ENCODE measurements at places on chromosomes 2 and 18.

DNA sequence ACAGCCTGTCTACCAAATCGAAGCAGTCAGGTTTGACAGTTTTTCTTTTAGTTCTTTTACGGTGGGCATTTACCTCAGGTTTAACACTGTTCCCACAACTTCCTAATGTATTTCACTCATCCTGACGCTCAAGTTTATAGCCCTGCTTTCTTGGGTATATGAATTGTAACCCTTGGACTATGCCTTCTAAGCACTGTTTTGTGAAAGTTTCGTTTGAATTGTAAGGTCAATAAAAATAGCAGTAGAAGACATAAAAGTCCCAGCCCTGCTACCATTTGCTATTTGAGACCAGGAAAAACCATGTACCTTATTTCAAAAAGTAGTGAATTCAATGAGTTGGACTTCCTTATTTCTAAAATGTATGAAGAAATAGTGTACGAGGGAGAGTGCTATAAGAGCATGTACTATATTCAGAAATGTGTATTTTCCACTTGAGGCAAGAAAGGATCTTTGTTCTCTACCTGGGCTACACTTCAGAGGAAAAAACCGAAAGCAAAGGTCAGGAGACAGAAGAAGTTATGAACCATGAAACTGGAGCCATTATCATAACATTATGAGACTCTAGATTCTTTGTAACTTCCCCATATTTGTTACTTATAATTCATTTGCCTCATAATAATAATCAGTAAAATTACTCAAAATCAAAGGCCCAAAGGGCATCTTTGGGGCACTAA is 1.9 kb upstream of the ZC3H15 start:
- no peak for DNase-seq
- no peaks in the 10 kb centered on the region for H3K27me3 ChIP-seq
- H3K4me3 ChIP-seq: no peak overlapping the region
- peak overlapping the region; percentile 0 for H3K27ac ChIP-seq
- H3K4me1 ChIP-seq: peaks cover 28% of the 10 kb centered on the region

DNA sequence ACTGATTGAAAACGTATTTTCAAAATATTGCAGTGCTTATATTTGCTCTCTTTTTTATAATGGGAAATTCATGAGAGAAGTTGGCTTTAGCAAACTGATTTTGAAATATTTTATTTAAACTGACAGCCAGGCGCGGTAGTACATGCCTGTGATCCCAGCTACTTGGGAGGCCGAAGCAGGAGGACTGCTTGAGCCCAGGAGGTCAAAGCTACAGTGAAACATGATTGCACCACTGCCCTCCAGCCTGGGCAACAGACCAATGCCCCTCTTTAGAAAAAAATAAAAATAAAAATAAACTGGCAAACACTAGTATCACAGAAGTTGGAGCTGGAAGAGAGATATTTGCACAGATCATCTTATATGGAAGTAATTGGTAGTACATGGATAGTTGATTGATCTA is 20.7 kb downstream of the ZBTB7C start:
- no peak for DNase-seq
- no peak overlapping the region for H3K4me3 ChIP-seq
- H3K4me1 ChIP-seq: no peaks in the 10 kb centered on the region
- H3K36me3 ChIP-seq: no peaks in the 10 kb centered on the region
- peaks cover 39% of the 10 kb centered on the region for H3K27me3 ChIP-seq

- H3K4me3 ChIP-seq: no peak overlapping the region
- H3K27me3 ChIP-seq: no peaks in the 10 kb centered on the region
- no peak overlapping the region for H3K27ac ChIP-seq
- DNase-seq: no peak
- no peaks in the 10 kb centered on the region for H3K36me3 ChIP-seq
Measured at GRCh38 chr18:41128126-41128525, 826.9 kb upstream of the PIK3C3 start.

GRCh38 chr2:239204136-239204875 is 196.5 kb downstream of the HDAC4 start:
- H3K4me1 ChIP-seq: peaks cover 8% of the 10 kb centered on the region
- H3K36me3 ChIP-seq: no peaks in the 10 kb centered on the region
- H3K27me3 ChIP-seq: no peaks in the 10 kb centered on the region
- no peak for DNase-seq
- no peak overlapping the region for H3K27ac ChIP-seq

DNA sequence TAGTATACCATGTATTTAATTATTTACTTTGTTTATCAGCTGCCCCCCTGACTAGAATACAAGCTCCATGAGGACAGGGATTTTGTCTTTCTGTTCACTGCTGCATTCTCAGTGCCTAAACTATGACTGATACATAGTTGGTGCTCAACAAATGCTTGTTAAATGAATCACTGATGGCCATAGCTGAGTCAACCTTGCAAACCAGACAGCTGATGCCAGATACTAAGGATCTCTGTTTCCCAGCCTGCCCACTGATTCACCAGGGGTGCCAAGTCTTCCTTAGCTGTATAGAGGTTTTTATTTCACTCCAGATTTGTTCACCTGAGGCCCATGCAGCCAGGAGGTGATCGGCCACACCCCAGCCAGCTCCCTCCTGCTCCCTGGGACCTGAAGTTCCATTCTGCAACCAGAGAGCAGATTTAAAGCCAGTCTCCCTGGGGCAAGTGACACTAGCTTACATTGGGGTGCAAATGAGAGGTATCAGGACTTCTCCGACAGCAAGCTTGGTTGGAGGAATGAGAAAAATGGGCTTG is 92.2 kb downstream of the C1QL2 start:
- no peak overlapping the region for H3K4me3 ChIP-seq
- no peaks in the 10 kb centered on the region for H3K36me3 ChIP-seq
- H3K27me3 ChIP-seq: peaks cover 11% of the 10 kb centered on the region
- H3K4me1 ChIP-seq: peaks cover 17% of the 10 kb centered on the region
- DNase-seq: no peak
- H3K27ac ChIP-seq: no peak overlapping the region

DNA sequence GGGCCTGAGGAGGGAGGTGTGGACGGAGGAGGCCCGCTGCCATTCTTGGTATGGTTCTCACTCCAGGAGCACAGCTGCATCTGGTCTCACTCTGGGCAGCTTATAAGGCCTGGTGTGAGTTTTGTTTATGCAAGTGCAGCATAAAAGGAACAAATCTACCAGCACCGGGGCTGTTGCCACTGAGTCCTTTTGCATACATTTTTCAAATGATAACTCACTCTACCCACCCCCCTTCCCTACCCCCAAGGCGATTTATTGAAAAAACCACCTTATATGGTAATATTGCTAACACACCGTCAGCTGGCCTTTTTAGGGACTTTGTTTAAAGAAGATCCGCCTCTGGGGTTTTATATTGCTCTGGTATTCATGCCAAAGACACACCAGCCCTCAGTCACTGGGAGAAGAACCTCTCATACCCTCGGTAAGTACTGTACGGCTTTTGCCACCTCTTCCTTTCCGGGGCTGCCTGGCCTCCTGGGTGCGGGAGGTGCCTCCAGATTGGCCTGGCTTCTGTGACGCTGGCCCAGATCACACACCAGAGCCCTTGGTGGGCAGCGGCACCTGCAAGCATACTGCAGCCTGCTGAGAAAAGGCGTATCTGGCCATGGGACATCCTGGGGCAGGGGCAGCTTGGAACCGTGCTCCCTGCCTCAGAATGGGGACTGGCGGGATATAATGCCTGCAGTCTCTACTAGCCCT is at the start of gene ACTG2:
Gene ACTG2, plus strand, starts transcription at position 378 of the 699 bp plus-strand sequence. CDS start 8,304 bp downstream, outside the sequence.
- peaks cover 9% of the 10 kb centered on the region for H3K27me3 ChIP-seq
- H3K4me1 ChIP-seq: peaks cover 1% of the 10 kb centered on the region
- no peak within 1 kb of the TSS for H3K27ac ChIP-seq
- no peak within 1 kb of the TSS for H3K4me3 ChIP-seq
- DNase-seq: no peak
- H3K36me3 ChIP-seq: no peaks in the 10 kb centered on the region

GRCh38 chr2:128474962-128475361 is 156.3 kb upstream of the HS6ST1 start:
- no peak for DNase-seq
- H3K4me3 ChIP-seq: no peak overlapping the region
- peaks cover 20% of the 10 kb centered on the region for H3K27me3 ChIP-seq
- no peak overlapping the region for H3K27ac ChIP-seq

DNA sequence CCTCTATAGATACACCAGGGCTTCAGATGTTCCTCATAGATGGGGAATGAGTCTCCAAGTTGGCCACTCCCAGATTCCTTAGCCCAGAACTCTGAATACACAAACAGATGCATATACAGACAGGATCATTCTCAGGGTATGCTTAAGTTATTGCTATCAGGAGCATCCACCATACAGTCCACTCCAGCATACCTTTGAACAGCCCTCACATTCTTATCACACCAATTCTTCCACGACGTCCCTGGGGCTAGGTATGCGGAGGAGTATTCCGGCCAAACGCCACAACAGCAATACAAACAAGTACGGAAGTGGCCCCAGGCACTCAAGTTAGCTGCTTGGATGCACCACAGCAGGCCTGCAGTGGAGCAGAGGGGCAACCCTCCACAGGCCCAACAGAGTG is 312.5 kb upstream of the CHAC2 start:
- H3K4me3 ChIP-seq: no peak overlapping the region
- DNase-seq: no peak
- no peaks in the 10 kb centered on the region for H3K4me1 ChIP-seq
- no peaks in the 10 kb centered on the region for H3K36me3 ChIP-seq

DNA sequence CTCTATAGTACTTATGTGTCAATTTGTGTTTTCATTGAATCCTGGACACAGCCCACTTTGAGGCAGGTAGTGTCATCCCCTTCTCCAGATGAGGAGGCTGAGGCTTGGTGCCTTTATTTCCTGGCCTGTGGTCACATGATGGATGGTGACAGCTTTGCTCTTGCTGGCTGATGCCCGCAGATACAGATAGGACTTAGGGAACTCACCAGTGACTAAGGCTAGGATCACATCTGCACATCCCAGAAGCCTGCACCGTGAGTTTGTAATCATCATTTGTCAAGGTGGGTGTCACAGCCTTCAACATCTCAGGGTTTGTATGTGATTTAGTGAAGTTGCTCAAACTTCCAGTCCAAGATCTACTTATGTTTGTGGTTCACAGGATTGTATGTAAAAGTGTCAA is 295.1 kb upstream of the RAB12 start:
- no peak for DNase-seq
- H3K4me3 ChIP-seq: no peak overlapping the region
- no peaks in the 10 kb centered on the region for H3K27me3 ChIP-seq

DNA sequence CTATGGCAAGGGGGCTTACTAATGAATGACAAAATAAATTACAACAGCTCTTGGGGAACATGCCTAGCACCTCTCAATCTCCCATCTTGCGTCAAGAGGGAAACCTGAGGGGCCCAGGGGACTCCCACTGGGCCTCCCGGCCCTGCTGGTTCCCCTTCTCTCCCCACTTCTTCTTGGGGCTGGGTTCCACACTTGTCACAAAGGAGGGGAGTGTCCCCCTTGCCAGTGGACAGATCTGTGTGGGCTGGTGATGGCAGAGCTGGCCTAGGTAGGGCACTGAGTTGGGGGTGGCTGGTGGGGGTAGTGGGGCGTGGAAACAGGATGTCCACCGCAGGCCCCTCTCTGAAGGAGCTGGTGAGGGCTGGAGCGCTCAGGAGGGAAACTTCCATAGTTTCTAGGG is 184.0 kb upstream of the HAAO start:
- peaks cover 3% of the 10 kb centered on the region for H3K36me3 ChIP-seq
- DNase-seq: no peak
- H3K27ac ChIP-seq: peak overlapping the region; percentile 97

DNA sequence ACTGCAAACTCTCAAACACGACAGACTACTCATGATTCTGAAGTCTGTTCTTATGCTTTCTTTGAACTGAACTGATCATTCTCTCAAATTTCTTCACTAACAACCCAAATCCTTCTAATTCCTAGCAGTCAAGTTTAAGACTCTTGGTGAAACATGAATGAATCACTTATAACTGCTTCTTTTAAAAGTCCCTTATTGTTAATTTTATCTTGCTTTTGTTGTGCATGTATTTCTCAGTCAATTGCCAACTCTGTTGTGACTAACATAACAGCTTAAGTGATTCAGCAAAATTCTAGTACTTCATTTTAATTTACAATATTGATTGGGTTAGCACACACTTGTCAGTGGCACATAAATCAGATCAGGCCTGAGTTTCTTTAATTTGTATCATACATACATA is 357.0 kb upstream of the FSIP2 start:
- H3K27ac ChIP-seq: peak overlapping the region; percentile 81
- H3K4me1 ChIP-seq: peaks cover 27% of the 10 kb centered on the region
- no peak overlapping the region for H3K4me3 ChIP-seq
- DNase-seq: no peak

GRCh38 chr2:130393318-130393910 is 37.6 kb downstream of the PTPN18 start:
- peaks cover 24% of the 10 kb centered on the region for H3K27me3 ChIP-seq
- DNase-seq: no peak
- H3K4me3 ChIP-seq: peak overlapping the region; percentile 24
- H3K4me1 ChIP-seq: peaks cover 18% of the 10 kb centered on the region
- no peaks in the 10 kb centered on the region for H3K36me3 ChIP-seq
- H3K27ac ChIP-seq: no peak overlapping the region

- H3K4me3 ChIP-seq: no peak overlapping the region
- no peak for DNase-seq
- no peaks in the 10 kb centered on the region for H3K27me3 ChIP-seq
- H3K4me1 ChIP-seq: peaks cover 22% of the 10 kb centered on the region
- no peak overlapping the region for H3K27ac ChIP-seq
- H3K36me3 ChIP-seq: no peaks in the 10 kb centered on the region
Measured at GRCh38 chr2:66772618-66773017, 337.7 kb downstream of the MEIS1 start.

- H3K4me3 ChIP-seq: no peak overlapping the region
- no peak overlapping the region for H3K27ac ChIP-seq
- H3K36me3 ChIP-seq: peaks cover 21% of the 10 kb centered on the region
- H3K27me3 ChIP-seq: no peaks in the 10 kb centered on the region
- no peak for DNase-seq
Measured at GRCh38 chr2:239131521-239131920, 269.3 kb downstream of the HDAC4 start.

DNA sequence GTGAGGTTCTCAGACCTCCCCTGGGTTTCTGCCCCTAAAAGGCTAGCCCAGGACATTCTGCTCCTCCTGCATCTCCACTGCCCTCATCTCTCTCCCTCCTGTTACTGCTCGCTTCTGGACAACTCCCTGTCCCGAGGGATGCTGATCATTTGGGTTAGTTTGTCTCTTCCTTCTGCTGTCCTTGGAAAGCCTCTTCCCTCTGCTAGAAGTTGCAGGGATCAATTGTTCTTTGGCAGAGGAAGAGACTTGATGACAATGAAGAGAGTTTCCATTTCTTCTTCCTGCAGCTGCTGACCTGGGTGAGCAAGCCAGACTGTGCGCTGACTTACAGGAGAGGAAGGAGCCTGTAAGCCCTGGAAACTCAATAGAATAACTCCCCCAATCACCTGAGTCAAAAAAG is 68.9 kb downstream of the RDH14 start:
- H3K27me3 ChIP-seq: peaks cover 26% of the 10 kb centered on the region
- H3K4me1 ChIP-seq: no peaks in the 10 kb centered on the region
- DNase-seq: no peak
- no peaks in the 10 kb centered on the region for H3K36me3 ChIP-seq

DNA sequence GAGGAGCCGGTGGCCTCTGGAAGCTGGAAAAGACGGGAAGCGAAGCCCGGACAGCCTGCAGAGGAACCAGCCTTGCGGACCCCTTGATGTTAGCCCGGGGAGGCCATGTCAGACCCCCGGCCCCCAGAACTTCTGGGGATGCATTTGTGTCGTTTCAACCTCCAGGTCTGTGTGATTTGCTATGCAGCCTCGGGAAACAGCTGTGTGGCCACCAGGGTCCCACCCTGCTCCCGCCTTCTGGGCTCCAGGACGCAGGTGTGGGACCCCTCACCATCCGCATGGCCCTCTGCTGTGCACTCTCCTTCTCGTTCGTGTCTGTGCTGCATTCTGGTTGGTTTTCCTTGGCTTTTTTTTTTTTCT is 13.3 kb downstream of the NEU4 start:
- H3K4me1 ChIP-seq: no peaks in the 10 kb centered on the region
- peak overlapping the region; percentile 94 for H3K27ac ChIP-seq
- H3K36me3 ChIP-seq: peaks cover 3% of the 10 kb centered on the region
- DNase-seq: no peak
- no peak overlapping the region for H3K4me3 ChIP-seq

Measured in progenitor cell of endocrine pancreas (in vitro differentiated cells).